ENCODE measurements at places on chromosomes 7 and 10.
A peak's percentile ranks its signal among the peaks of the same experiment; 100 is the strongest.

- DNase-seq = peak; percentile 36
Observed at GRCh38 chr7:50092579-50093491, at the start of gene ZPBP. Gene ZPBP, minus strand, starts transcription at chr7:50093246. Its CDS starts 52 bp downstream, at chr7:50093194.

- no peak for DNase-seq
Observed at GRCh38 chr7:155878674-155879073, 66.4 kb upstream of the SHH start.

DNA sequence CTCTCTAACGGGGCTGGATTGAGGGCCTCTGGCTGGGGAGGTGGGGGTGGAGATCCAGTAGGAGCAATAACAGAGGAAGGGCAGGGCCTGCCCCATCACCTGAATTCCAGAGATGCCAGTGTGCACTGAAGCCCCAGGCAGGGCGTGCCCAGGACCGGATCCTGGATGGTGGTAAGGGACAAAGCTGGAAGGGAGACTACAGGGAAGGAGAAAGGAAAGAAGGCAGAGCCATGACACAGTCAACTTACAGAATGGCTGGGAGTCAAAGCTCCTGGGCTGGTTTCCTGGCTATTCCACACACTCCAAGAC lies 666 bp downstream of the TMEM139 start:
- no peak for DNase-seq

- DNase-seq = no peak
Observed at GRCh38 chr7:99562832-99563231, 4.4 kb downstream of the ZNF655 start.

DNA sequence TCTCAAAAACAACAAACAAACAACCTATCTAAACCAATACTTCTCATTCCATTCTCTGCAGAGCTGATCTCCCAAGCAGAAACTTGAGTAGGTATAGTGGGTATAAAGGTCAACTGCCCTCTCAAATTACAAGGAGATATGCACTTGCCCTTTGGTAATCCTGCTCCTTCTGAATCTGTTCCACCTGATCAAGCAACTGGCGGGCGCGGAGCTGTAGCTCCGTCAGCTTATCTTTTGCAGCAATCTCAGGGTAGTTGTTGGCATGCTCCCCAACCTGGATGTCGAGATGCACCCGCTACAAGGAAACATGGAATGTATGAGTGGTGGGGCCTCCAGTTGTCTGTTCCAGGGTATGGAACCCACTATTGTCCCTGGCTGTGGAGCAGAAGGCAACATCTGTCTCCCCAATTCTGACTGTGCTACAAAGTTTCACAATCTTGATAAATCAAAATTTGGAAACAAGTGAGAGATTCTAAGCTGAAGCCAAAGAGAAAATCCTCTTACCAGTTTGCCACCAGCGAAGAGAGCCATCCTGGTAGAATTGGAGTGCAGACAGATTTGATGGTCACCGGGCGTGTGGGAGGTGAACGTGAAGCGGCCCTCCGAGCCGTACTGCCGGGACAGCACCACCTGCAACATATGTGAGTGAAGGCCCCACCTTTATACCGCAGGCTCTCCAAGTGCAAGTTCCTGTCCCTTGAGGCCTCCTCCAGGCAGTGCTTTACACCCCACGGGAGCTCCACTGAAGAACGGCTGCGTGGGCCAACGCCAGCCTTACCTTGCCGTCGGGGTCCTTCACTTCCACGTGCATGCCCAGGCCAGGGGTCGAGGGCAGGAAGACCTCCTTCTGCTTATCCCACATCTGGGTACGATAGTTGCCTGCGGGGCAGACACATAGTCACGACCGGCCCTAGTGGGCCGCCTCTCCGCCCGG lies 819 bp downstream of the TMED4 start:
- DNase-seq = peak; percentile 47

GRCh38 chr10:24974976-24975375 lies 22.6 kb upstream of the PRTFDC1 start:
- no peak for DNase-seq

GRCh38 chr10:62818426-62819011 lies 2.4 kb upstream of the EGR2 start:
- peak; percentile 53 for DNase-seq

GRCh38 chr10:95246582-95247051 lies 44.2 kb downstream of the PDLIM1 start:
- DNase-seq = peak; percentile 53

GRCh38 chr7:105229641-105230040 lies 159.1 kb downstream of the SRPK2 start:
- DNase-seq = no peak

- DNase-seq = no peak
Observed at GRCh38 chr10:86068231-86069054, 298.2 kb downstream of the GRID1 start.

DNA sequence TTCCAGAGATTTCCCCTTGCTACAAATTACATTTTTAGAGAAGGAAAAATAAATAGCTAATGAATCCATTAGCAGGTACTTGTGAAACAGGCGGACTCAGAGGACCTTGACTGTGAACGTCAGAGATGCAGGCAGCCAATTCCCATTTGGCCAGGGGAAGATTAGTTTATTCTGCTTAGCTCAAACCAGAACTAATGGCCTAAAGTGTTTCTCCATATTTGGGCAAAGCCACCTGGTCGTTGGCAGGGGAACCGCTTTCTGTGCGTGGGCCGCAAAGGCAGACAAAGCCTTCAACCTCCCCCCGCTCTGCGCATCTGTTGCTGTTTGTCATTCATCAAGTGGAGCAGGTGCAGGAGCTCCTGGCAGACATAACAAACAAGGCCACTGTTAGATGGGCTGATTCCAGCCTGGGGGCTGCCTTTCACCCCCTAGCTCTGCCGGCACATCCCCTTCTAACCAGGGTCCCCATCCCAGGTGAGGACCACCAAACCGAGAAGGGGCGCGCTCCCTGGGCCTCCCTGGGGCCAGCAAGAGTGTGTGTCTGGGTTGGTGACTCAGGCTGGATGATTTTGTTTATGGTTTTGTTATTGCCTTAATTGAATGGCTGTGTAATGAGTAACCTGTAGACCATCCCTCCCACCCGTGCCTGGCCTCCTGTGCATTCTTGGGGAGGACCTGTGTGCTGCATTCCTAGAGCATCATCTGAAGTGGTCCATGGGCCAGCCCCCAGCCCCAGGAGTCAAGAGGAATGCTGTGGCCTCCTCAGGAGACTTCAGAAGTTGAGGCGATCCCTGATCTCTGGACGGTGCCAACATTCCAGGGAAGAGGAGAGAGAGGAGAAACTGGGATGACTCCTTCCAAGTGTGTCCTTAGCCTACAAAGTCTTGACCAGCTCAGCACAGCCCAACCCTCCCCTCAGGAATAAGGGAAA lies 14.5 kb upstream of the CPA1 start:
- no peak for DNase-seq

- no peak for DNase-seq
Observed at GRCh38 chr10:25082276-25083204, 66.1 kb downstream of the THNSL1 start.

- DNase-seq = peak; percentile 51
Observed at GRCh38 chr10:87861566-87861952, 1.8 kb downstream of the KLLN start.

DNA sequence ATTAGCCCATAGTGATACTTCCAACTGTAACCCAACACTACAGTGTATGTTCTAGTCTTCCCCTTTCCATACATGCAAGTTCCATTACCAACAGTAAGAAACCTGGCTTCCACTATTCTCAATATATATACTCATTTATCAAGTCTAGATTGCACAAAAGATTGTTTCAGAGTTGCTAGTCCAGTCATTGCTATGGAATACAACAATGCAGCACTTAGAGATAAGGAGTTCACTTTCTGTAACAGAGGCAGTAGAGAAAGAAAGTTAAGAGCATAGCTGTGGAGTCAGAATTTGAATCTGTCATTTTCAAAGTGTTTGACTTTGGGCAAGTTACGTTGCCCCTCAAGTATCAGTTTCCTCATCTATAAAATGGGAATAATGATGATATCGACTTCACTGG lies 90.1 kb downstream of the RTKN2 start:
- DNase-seq = no peak

DNA sequence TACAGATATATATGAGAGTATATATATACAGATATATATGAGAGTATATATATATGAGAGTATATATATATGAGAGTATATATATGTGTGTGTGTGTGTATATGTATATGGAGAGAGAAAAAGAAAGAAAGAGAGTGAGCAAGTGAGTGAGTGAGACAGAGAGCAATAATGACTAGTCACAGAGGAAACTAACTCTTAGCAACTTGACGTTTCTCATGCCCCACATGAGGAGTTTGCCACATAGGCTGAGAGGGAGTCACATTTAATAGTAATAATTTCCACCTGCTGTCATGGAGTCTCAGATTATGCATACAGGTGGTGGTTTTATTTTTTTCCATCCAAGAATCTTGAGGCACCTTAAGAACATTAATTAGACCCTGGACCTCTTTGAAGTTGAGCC lies 199.9 kb downstream of the GATA3 start:
- DNase-seq = no peak

DNA sequence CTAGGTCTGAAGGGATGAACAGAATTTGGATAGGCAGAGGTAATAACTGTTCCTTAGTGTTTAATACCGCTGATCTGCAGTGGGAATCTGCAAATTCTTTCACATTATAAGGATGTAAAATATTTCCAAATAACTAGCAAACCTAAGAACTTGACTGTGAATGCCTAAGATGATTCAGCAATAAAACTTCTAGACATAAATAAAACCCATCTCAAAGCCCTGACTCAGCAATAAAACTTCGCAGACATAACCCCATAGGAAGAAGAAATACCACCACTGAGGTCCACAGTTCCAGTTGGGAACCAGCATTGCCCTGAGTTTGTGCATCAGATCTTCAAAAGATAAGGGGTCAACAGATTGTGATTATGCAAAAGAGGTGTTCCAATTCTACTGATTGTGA lies 354.2 kb downstream of the GFRA1 start:
- DNase-seq = no peak

DNA sequence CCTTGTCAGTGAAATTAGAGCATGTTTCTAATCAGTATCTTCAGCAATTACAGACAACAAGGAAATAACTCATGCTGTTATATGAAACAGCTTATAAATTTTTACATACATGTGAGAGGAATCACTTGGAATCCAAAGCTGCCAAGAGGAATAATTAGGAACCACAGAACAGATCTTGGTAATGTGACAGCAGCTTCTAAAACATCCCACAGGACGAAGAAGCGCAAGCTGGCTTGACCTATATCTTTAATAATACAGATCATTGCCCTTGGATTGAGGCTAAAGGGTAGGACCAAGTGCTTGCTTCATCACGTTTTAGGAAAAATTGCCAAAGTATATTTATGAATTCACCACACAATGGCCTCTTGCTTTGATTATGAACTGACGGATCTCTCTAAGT lies 869.8 kb downstream of the LRMDA start:
- no peak for DNase-seq

- DNase-seq = no peak
Observed at GRCh38 chr7:152486968-152487367, 51.2 kb upstream of the KMT2C start.

GRCh38 chr7:90458104-90458503 lies 11.3 kb upstream of the PTTG1IP2 start:
- no peak for DNase-seq

DNA sequence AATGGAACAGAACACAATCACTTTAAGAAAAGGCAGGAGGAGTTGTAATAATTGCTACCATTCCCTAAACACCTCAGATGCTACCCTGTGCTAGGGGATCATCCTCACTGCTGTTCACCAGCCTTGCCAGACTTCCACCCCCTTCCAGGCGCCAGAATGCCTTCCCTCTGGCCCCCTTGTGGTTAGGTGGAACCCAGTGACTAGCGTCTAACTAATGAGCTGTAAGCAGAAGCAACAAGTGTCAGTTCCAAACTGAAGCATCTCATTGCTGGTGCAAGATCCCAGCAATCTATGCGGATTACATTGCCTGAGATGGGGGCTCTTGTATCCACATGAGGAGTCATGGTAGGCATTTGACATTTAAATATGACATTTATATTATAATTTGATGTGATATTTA lies 86.6 kb downstream of the FRMD4A start:
- DNase-seq = no peak

GRCh38 chr7:88669913-88670312 lies 89.6 kb upstream of the ZNF804B start:
- no peak for DNase-seq

DNA sequence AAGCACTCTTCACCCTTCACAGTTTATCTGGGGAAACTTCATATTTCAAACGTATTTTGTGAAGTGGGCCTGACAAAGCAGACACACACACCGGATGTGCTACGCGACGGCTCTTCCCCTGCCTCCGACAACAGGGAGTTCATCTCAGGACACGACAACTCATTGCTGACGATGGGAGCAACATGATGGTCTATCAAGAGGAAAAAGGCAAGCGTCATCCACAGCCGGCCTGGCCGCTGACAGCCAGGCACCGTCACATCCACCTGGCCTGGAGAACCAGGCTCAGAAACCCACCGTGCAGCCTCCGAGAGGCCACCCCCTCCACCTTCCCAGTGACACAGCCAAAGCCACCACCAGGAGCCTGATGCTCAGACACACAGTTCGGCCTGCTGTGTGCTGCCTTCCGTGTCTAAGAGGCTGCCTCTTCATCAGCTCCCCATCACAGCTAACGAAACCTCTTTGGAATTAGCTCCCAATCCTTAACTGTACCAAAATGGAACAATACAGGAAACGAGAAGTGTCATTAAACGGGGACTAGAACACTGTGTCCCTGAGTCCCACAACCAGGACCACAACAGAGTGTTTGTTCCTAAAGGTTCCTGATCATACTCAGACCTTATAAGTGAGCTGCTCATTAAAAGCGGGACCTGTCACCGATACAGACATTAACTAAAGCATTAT lies 76.7 kb downstream of the SFMBT2 start:
- DNase-seq = no peak

GRCh38 chr10:104255311-104255981 lies 754 bp downstream of the GSTO1 start:
- DNase-seq = no peak

DNA sequence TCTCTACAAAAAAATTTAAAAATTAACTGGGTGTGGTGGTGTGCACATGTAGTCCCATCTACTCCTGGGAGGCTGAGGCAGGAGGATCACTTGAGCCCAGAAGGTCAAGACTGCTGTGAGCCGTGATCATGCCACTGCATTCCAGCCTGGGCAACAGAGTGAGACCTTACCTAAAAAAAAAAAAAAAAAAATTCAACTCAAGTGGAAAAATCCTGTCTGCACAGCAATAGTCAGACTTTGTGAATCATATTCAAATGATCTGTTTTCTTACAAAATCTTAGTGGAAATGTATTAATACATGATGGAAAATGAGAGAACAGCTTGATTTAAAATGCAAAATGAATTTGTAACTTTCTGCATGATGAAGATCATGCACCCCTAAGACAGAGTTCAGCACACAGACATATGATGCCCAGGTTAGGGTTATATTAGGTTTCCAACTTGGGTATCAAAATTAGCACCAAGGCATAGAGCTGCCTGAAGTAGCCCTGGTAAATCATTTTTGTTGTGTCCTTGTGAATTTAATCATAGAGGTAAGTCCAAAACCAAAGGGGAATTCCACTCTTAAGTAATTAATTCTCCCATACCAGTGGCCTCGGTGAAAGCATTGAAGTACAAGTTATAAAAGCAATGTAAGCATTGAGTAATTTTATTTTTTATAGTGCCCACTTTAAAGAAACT lies 93.8 kb downstream of the ADD3 start:
- DNase-seq = no peak

GRCh38 chr7:29831705-29832104 lies 25.4 kb downstream of the WIPF3 start:
- DNase-seq = no peak

- peak; percentile 40 for DNase-seq
Observed at GRCh38 chr10:27223964-27224363, 16.6 kb downstream of the ACBD5 start.

Measured in CD4-positive, alpha-beta T cell treated with Interferon gamma for 1 hour (primary cell).